T follicular helper cell (primary cell): ENCODE measurements at places on chromosomes 4 and X.

GRCh38 chr4:101244349-101244748 is 103.0 kb downstream of the PPP3CA start:
- DNase-seq = no peak

- no peak for DNase-seq
These were observed 52.4 kb downstream of the AFF2 start for GRCh38 chrX:148552775-148553174.

GRCh38 chr4:6586715-6587325 is 11.8 kb downstream of the MAN2B2 start:
- no peak for DNase-seq

DNA sequence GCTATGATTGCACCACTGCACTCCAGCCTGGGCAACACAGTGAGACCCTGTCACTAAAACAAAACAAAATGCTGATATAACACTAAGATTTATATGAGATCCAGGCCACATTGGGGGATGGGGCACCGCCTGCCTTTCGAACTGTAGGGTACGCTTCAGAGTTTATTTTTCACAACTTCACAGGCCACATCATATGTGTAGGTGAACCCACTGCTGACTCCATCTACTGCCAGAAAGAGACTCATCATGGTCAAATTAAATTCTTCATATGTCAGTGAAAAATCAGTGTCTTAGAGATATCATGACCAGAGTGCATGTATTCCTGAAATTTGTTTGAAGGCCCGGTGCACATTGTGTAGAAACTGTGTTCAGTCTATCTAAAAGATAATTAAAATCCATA is 121.8 kb downstream of the GPR143 start:
- no peak for DNase-seq

DNA sequence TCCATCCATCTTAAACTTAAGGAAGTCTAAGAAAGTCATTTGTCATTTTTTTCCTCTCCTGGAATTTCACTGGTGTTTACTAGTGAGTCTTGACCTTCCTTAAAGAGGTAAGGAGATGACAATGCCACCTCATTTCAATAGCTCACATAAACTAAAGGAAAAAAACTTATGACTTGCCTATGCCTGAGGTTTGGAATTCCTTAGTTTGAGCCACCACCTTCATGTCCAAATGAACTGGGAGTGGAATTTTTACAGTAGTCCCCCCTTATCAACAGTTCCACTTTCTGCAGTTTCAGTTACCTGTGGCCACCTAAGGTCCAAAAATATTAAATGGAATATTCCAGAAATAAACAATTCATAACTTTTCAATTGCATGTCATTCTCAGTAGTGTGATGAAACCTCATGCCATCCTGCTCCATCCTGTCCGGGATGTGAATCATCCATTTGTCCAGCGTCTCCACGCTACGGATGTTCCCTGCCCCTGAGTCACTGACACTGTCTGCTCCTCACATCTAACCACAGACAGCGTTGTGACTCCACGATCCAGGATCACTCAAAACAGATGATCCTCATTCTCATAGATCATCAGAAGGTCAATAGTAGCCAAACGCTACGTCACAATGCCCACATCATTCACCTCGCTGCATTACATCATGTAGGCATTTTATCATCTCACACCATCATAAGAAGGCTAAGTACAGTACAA is 177.4 kb downstream of the SH3KBP1 start:
- DNase-seq = no peak

DNA sequence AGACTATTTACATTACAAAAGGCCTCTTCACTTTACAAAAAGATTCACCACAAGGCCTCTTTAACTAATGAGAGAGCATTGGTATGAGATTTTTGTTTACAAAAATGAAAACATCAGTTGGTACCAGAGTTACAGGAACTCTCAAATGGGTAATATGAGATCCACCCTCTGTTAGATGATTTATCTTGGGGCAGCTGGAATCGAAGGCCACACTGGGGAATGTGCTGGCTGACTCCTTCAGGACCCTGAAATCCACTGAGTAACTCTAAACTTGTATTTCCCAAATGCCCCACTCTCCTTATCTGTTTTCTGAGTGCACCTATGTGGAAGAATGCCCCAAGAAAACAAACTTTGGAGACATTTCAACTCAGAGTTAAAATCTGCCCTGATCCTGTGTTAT is 232.9 kb upstream of the F9 start:
- DNase-seq = no peak
